D721Med (cell line): ENCODE measurements at places on chromosomes 4 and X.

DNA sequence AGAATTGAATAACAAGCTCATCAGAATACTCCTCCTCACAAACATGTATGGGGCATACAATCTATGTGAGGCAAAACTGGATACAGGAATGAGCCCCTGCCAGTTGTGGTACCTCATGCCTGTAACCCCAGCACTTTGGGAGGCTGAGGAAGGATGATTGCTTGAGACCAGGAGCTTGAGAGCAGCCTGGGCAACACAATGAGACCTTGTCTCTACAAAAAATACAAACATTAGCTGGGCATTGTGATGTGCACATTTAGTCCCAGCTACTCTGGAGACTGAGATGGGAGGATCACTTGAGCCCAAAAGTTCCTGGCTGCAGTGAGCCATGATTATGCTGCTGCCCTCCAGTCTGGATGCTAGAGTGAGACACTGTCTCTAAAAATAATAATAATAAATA, 611.0 kb downstream of the NLGN4X start:
- no peak for DNase-seq

DNA sequence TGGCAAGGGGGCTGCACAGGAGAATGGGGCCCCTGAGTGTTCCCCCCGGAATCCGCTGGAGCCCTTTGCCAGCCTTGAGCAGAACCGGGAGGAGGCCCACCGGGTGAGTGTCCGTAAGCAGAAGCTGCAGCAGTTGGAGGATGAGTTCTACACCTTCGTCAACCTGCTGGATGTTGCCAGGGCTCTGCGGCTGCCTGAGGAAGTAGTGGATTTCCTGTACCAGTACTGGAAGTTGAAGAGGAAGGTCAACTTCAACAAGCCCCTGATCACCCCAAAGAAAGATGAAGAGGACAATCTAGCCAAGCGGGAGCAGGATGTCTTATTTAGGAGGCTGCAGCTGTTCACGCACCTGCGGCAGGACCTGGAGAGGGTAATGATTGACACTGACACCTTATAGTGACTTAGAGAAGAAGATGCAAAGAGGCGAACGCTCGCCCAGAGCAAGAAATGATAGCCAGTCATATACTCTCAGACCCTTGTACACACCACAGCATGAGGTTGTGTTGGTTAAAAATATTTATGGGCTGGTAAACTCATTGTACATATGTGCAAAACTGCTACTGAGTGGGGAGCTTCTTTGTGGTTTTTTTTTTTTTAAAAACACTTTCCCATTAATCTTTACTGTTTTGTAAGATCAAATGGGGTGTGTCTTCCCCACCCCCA, 52.5 kb downstream of the JADE1 start:
- DNase-seq: no peak

- DNase-seq: no peak
These were observed 359.9 kb downstream of the UNC5C start for GRCh38 chr4:95188701-95189370.

DNA sequence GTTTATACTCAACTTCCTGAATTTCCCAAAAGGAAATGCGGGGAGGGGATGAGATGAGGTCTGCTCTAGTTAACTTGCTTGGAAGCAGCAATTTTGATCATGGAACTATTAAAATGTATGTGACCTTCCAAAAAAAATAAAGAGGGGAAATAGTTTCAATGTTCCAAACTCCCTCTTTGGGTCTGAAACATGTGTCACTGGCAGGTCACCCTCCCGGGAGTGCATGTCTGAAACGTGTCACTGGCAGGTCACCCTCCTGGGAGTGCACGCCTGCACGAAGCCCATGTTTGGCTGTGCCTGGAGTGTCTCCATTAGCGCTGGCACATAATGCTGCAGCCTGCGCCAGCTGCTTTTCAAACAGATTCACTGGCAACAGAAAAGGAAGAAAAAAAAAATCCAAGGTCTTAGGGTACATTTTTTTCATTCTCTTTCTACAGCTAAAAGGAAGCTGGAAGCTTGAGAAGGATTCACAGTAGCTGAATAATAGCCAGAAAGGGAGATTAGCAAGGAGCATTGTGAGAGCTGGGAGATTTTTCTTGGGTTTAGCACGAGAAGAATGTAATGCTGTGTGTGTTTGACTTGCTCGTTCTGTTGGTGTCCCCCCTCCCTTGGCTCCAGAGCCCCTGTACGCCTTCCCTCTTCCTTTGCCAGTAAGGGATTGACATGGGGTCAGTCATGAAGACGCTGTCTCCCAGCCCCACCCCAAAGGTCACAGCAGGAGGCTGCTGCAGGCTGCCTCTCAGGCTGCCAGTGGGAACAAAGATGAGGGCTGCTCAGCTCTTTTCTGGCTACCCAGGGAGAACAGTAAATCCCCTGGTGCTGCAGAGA, 39.2 kb upstream of the TLR3 start:
- no peak for DNase-seq

GRCh38 chr4:100574607-100575006, 56.8 kb upstream of the EMCN start:
- DNase-seq: no peak

DNA sequence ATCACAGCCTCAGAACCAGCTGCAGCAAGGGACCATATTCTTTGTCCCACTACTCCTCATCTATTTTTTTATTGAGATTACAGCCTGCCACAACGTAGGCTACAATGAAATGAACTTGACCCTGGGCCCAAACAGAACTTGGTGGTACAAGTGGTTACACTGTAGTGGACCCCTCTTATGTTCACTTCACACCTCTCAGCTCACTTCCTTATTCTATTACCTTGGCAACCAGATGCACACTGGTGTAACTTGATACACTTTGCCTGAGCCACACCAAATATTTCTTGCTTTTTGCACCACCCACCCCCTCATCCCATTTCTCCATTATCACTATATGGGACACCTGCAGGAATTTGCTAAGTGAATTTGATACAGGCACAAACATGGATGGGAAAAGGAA, 105.8 kb downstream of the CXCL13 start:
- DNase-seq: no peak

- no peak for DNase-seq
These were observed 207.5 kb downstream of the CHRDL1 start for GRCh38 chrX:110588164-110588563.

- DNase-seq: no peak
These were observed 29.9 kb downstream of the CLRN2 start for GRCh38 chr4:17544831-17545234.

DNA sequence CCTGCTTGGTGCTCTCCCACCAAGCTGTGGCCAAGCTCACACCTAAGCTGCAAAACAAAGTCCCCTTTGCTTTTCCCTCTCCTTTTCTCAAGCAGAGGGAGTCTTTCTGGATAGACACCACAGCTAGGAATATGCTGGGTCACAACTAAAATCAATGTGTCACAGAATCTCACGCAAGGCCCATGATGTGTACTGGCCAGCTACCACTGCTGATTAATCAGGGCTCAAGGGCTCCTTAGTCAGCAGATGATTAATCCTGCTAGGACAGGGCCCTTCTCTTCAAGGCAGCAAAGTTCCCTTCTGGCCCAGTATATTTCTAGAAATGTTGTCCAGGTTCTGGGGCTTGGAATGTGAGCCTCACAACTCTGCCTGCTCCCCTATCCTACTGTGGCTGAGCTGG, 32.0 kb upstream of the TENT5D start:
- no peak for DNase-seq

- DNase-seq: no peak
These were observed 258.1 kb upstream of the NEIL3 start for GRCh38 chr4:177051473-177052060.

GRCh38 chr4:37687681-37688080, 1.5 kb upstream of the RELL1 start:
- DNase-seq: no peak

DNA sequence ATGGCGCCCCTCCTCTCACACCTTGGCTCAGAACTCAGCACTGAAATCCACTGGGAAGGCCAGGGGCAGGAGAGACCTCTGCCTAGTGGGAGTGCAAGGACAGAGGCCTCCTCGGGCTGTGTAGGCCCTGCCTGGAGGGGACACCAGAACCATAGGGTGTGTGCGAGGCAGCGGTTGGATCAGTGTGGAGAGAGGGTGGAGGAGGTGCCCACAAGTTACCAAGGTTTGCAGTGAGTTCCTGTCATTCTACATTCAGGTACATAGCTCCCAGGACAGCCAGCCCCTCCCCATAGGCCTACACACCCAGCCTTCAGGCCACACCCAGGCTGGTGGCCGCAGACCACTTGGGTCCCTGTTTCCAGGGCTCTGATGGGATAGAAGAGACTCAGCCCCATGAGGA, 19.2 kb upstream of the SPON2 start:
- DNase-seq: no peak

GRCh38 chrX:153621949-153622598, 23.1 kb upstream of the CCNQ start:
- no peak for DNase-seq
